ENCODE measurements at places on chromosomes 11 and 22.

DNA sequence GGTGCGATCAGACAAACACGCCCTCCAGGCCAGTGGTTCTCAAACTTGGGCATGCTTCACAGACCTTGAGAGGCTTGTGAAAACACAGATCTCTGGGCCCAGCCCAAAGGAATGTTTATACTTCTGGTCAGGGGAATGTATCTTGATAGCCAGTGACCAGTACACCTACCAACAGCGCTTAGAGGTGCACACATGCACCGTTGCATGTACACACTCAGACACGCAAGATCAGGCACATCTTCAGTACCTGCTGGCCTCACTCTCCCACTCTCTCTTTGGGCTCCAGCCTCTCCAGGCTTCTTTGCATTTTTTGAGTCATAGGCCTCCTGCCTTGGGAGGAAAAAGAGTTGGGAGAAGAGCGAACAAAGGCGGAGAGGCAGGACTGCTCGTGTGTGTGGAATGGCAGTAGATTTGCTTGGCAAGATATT is 11.7 kb upstream of the FXYD6 start:
- DNase-seq: no peak

DNA sequence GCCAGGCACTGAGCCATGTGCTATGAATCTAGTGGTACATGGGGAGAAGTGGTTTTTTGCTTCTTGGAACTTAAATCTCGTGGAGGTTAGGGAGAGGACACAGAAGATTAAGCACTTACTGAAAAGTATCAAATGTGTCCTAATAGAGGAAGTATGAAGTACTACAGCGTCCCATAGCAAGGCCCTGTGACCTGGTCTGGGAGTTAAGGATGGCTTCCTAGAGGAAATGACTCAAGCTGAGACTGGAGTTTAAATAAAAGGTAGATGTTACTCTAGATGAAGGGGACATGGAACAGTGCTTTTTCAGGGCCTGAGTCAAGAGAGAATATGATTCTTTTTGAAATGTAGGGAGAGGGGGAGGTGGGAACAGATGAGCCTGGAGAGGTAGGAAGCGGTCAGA is 202.9 kb downstream of the GRIK4 start:
- no peak for DNase-seq

- DNase-seq: peak; percentile 52
These were observed 12.1 kb downstream of the MAPK8IP2 start for GRCh38 chr22:50612528-50613221.

DNA sequence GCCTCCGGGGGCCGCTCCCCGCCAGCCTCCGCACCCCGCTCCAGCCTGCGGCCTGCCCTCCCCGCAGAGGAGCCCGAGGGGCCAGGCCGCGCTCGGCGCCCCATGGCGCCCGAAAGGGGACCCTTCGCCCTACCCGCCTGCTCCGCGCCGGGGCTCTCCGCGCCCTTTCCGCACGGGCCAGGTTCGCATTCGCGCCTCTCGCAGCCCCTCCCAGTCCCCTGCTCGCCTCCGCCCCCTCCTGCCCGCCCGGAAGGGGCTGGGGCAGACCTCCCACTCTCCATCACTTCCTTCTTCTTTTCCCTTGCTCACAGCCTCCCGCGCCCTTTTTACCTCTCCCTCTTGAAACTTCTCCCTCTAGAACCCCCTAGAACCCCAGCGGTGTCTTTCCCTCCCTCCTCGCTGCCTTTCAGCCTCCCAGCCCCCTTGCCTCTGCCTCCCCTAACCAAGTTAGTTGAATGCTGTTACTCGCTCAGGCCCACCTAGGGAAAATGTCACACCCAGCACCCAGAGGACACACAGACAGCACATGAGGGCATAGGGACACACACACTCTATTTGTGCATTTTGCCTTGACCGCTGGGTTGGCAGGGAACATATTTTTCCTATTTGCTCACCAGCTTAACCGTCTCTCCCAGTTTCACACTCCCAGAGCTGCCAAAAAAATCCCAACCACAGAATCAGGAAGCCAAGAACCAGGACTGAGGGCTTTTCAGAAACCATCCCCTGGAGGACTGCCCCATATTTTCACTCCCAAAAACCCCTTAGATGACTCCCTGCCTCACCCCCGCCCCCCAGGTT is at the start of gene SLC43A3:
Gene SLC43A3, minus strand, starts transcription at position 193 of the 798 bp plus-strand sequence. CDS start 949 bp downstream, outside the sequence.
- DNase-seq: peak; percentile 86

DNA sequence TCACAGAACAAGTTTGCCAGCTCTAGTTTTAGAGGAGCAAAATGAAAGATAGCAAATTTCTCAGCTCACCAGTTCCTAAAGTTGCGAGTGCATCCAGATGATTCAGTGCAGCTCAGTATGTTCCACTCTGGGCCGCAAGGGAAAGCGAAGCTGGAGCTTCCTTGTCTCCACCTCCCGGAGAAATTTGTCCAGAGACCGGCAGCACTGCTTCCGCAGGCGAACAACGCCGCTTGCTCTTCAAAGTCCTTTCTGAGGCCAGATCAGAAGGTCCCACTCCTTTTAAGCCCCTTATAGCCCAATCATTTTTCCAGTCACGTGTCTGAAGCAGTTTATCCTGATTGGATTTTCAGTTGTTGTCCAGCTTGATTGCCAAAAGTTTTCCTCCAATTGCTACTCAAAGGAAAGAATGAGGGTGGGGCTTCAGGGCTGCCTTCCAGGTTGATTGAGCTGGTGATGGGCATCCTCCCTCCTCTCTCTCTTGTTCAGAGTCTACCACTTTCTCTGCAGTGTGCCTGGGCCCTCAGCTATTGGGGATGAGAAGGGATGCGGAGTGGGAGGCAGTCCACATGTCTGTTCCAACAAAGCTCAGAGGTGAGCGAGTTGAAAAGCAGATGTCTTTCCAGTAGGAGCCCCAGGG is at the start of gene ZNF280A:
Gene ZNF280A, minus strand, starts transcription at position 251 of the 637 bp plus-strand sequence. CDS start 4,640 bp downstream, outside the sequence.
- DNase-seq: no peak

GRCh38 chr22:40560551-40560950 is 76.0 kb downstream of the MRTFA start:
- no peak for DNase-seq

GRCh38 chr11:14079011-14079410 is 116.5 kb downstream of the SPON1 start:
- DNase-seq: no peak
